ENCODE measurements at places on chromosomes 7 and 10.

DNA sequence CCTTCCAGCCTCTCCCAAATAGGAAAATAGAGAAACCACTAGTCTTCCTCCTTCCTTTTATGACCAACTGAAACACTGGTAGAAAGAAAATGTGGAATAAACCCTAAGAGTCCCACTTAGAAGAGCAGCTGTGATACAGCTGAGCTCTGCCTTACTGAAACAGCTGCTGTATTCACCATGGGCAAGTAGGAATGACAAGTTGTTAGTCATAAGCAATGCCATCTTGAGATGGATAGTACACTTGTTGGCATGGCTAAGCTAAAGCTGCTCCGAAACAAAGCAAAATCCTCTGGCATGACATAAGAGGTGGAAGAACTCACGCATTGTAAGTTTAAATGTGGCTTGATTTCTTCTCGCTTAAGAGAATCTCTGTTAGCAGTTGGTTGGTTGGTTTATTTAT, 48.3 kb upstream of the TMEM236 start:
- DNase-seq = no peak

- DNase-seq = no peak
Measured at GRCh38 chr7:73960548-73960947, 67.4 kb upstream of the ELN start.

DNA sequence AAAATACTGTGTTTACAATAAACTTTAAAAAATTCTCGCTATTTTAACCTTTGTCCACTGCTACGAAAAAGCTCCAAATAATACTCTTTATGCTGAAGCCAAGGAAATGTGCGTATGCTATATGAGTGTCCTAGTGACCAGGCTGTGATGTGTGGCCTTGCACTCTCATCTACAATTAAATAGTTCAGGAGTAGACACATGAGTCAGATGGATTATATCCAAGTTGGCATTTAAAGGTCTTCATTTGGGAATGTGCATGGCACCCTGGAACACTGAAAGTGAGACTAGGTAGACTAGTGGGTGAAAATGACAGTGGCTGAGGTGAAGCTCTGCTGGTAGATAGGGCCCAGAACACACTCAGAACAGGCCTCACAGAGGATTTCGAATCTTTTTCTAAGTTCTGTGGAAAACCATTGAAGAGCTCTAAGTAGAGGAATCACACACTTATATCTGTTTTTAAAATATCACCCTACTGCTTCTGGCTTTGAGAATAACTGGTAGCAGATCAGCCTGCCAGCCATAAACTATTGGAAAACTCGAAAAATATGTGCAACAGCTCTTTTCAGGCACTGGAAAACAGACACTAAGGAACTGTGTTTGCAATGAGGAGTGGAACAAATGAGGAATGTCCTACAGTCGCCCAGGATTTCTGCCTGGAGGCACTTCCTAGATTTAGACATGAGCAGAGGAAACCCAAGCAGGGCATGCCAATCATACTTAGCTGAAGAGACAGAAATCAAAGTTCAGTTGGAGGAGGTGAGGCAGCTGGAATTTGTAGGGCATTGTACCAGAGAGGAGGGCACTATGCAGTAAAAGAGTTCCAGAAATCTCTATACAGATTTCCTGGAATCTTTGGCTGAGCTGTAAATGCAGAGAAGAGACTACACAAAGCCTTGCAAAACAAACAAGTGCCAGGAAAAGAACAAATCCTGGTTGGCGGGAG, 603.8 kb upstream of the LRRTM3 start:
- no peak for DNase-seq

- DNase-seq = no peak
Measured at GRCh38 chr10:17154116-17154515, 24.5 kb upstream of the CUBN start.

GRCh38 chr7:17986851-17987250, 40.8 kb downstream of the PRPS1L1 start:
- no peak for DNase-seq

- DNase-seq = no peak
Measured at GRCh38 chr7:100568896-100569844, 4.5 kb downstream of the SAP25 start.

DNA sequence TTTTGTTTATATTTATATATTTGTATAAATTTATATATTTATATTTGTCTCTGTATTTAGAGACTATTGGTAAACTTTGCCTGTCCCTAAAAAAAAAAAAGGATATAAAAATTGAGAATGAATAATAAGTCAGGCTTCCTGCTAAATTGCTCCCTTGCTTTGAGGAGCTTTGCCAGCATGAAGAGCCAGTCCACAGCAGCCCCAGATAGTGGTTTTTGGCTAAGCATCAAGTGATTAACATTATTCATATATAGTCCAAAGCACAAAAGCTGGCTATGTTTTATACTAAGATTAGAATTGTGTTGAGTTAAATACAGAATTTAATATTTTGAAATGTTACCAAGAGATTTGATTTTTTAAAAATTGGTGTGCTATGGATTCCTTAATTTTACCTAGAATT, 264.9 kb upstream of the FERD3L start:
- no peak for DNase-seq

DNA sequence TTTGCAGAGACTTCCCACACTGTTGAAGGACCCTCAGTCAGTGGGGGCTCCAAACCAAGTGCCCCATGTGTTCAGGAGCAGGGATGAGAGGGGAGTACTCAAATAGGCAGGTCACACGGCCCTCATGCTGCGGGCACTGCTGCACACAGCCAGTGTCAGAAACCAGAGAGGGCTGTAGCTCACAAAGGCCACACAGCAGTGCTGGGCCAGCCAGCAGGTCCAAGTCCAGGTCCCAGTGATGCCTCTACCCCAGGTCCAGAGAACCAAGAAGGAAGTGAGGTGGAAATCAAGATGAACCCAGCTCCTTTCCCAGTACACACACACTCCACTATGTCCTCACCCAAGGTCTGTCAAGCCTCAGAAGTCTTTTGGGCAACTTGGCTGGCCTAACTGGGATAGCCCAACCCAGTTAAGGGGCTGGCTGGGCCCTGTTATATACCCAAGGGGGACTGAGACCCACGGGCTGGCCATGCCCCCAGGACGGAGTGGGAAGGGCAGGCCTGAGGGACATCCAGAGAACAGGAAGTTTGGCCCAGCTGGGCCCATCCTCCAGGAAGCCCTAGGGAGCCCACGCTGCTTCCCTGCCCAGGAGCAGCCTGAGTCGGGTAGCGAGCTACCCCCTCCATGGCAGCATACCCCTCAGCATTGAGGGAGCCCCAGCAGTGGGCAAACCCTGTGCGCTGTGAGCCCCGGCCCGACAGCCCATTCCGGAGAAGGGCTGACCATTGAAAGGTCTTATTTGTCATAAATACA, 24.3 kb downstream of the GRID1 start:
- DNase-seq = no peak

- DNase-seq = no peak
Measured at GRCh38 chr7:1745576-1746490, 75.8 kb downstream of the ELFN1 start.

GRCh38 chr10:95896071-95896850, 11.5 kb upstream of the CC2D2B start:
- DNase-seq = no peak

- DNase-seq = no peak
Measured at GRCh38 chr10:90417029-90417428, 440.8 kb downstream of the HTR7 start.

- DNase-seq = no peak
Measured at GRCh38 chr7:87156709-87157108, 4.5 kb downstream of the DMTF1 start.

DNA sequence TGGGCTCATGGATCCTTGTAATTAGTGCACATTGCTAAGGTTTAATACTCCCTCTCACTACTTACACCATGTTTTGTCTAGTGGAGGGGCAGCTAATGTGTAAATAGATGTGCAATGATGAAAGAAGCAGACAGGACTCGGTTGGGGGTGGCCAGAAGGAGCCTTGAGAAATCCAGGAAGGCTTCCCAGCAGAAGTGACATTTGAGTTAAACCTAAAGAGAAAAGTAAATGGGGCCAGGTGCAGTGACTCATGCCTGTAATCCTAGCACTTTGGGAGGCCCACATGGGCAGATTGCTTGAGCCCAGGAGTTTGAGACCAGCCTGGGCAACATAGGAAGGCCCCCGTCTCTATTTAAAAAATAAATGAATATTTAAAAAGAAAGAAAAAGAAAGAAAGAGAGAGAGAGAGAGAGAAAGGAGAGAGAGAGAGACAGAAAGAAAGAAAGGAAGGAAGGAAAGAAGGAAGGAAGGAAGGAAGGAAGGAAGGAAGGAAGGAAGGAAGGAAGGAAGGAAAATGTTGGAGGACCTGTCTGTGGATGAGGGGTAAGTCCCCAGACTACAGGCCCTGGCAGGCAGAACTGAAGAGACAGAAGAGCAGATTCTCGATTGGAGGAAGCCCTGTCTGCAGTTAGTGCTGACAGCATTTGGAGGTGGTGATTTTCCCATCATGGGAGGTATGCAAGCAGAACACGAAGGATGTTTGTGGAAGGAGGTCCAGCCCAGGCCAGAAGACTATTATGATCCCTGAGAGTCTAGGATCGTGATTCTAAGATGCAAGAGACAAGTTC, 3.6 kb downstream of the ELN start:
- DNase-seq = no peak

DNA sequence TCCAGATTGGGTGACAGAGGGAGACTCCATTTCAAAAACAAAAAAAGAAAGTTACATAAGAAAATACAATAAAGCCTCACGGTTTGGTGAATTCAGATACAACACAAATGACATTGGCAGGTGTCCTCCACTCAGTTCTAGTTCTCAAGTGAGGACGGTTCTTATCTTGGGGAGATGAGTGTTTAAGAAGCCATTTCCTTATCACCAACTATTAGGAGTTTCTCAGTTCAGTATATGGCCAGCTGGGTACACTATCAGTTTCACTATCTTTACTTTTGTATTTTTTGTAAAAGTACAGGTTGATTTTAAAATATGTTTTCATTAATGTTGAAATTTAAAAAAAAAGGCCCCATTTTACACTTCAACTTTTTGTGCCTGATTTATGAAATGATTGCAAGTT, 36.6 kb upstream of the NEBL start:
- DNase-seq = no peak

DNA sequence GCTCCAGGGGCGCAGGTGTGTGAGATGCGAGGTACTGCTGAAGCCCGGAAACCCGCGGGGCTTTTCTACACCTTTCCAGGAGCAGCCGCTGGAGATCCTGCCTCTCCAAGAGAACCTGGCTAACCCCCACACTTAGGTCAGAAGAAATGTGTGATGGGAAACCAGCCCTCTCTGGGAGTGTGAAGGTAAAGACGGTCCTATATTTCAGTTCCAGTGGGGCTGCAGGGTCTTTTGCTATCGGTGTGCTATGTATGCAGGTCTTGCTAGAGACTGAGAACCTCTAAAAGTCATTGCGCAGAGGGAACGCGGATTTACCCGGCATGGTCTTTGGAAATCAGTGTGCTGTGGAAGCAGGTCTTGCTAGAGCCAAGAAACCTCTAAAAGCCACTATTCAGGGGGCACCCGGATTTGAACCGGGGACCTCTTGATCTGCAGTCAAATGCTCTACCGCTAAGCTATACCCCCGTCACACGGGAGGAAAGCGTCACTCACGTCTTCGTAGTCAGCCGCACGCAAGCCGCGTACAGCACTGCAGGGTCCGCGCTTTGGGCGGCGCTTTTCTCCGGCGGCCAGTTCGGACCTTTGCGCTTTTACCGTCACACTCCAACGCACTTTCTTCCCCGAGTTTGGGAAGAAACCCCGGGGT, 46.0 kb downstream of the ZNF777 start:
- no peak for DNase-seq

- no peak for DNase-seq
Measured at GRCh38 chr7:82017334-82017943, 247.6 kb upstream of the HGF start.

DNA sequence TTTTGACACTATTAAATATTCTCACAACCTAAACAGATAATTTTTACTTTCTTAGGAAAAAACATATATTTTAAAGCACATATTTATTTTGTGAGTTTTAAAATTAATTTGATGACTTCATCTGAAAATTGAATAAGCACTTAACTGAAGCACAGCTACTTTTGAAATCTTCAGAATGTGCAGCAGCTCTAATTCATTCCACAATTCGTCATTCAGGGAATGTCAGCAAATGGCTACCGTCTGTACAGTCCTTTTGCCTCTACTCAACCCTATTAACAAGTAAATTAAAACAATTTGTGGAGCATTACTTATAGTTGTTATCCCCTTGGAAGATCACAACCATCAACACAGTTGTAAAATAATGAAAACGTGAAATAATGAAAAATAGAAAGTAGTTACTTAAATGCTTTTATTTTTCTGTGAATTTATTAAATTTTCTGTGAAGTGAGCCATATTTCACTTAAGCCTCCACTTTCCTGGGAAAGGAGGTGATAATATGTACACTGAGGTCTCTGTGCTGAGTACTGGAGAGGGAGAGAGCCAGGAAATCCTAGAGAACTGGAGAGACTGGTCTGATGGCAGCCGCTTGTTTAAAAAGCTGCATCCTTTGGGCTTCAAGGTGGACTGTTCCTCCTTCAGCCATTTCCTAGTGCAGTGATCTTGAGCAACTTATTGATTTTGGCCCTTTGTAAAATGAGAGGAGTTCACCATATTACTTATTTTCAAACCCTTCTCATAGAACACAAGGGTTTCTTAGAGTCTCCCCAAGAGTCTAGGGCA, 70.6 kb downstream of the REEP3 start:
- DNase-seq = no peak

GRCh38 chr7:43630482-43630881, 47.6 kb downstream of the STK17A start:
- DNase-seq = no peak

DNA sequence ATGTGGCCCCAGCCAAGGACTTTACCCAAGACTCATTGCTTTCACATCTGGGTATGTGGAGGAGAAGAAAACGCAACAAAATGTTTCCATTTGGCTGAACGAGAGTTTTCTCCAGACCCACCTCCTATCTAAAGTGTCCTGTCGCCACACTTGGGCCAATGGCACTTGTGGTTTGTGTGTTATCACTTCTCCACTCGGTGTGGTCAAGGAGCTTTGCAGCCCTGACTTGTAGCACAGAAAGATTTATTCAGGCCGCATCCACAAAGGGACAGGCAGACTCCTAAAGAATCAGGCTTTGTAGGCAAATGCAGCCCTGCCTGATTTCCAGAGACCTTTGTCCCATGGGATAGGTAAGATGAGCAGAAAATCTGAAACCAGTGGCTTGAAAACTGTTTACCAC, 12.8 kb upstream of the LRRC4 start:
- no peak for DNase-seq

DNA sequence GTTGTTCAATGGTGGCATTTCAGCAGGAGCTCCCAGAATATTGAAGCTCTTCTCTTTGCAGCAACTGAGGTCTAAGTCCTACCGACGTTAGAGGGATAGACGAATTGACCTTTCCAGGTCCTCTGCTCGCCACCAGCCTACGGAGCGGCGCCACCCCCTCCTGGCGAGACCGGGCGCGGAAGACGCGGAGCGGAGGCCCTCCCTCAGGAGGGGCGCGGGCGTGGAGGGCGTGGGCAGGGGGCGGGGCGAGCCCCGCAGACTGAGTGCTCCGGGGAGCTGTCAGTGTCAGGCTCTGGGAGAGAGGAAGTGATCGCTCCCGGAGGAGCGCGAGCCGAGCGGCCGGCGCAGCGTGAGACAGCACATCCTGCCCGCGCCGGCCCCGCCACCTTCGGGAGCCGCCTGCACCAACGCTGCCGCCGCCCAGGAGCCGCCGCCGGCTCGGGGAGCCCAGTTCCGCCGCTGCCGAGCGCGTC, at the start of gene DYNC1I1:
Gene DYNC1I1, plus strand, starts transcription at position 257 of the 473 bp plus-strand sequence. CDS start 32,176 bp downstream, outside the sequence.
- no peak for DNase-seq
